ENCODE measurements at places on chromosomes 4 and X. TPM values are rescaled to one million over a fixed set of nuclear protein-coding genes. Genes with fewer than 3 reads are reported as not detected.
A peak's percentile ranks its signal among the peaks of the same experiment; 100 is the strongest.

The CHRDL1 gene
- total RNA-seq = 35.4 TPM

The RBMXL3 gene
- not detected for total RNA-seq

The CDKL2 gene
- total RNA-seq = 2.9 TPM

The SLC9B1 gene
- total RNA-seq = 0.24 TPM

The SPANXD gene
- total RNA-seq = 7.6 TPM

The APLN gene
- 0.98 TPM for total RNA-seq

DNA sequence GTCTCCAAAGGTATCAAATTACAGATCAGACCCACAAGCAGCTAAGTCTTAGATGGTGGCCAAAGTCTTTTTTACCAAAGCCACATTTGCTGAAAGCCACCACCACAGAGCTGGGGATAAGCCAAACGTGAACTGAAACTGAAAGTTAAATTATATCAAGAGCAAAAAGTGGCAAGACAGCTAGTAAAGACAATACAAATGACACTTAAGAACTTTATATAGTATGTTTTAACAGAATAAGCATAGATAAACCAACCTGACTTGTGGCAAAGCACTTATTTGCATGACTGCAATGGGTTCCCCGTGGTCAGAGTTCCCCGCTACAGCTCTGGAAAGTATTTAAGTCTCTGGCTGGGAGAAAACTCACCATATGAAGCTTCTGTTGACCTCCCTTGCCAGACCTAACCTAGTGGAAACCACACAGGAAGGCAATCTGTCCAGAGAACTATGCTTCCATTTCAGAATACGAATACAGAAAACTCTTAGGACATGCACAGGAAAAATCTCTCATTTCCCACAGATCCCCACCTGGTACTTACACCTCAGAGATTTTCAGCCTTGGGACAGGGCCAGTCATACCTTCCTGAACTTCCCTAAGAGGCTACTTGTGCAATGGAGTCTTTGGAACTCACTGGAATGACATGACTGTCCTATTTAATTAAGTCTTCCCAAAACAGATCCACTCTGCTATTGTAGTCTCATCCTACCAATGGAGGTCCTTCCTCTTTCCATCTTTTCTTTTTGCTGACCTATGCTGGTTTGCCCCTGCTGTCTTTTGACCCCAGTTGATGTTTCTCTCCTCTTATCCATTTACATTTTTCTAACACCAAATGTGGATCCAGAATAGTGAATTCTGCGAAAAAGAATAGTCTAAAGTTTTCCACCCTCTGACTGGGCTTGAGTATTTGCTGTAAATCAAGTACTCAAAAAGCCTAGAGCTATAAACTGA is 225.1 kb downstream of the NR3C2 start:
- peak; percentile 30 for DNase-seq

DNA sequence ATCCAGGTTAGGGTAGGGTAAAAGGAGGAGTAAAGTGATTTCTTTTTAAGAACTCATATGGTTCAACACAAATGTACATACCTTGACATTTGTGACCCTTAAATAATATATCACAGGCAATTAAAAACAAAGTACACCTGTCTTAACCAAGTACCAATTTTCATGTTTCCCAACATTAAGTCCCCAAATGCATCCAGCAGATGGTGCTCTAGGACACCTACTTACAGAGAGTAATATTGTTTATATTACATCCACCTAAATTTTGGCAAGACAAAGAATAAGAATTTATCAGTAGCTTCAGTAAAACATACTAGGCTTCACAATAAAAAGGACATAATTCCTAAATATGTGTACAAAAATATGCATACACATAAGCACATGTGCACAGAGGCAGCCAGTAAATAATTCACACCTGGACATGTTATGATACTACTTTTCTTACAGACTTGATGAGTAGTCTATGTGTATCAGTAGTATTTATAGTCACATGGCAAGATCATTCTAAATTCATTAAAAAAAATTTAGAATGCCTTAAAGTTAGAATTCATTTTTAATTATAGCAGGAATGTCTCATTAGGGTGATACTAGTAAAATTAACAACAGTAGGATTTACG is 219.7 kb downstream of the DCLK2 start:
- peak; percentile 36 for DNase-seq

DNA sequence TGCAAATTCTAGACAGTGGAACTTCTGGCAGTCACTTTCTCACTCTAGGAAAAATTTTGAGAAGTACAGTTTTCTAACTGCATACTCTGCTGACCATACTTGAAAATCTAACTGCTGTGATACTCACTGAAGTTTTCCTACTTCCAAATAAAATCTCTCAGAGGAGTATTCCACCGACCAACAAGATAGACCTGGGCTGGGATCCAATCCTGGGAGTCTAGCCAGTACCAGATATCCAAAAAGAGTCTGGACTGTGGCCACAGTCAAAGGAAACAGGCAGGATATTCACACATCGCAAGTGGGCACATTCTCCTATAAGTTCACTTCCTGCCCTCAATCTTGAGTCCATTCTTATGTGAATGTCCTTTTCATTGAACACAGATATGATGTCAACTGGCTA is 1138.7 kb upstream of the PCDH7 start:
- no peak for DNase-seq

DNA sequence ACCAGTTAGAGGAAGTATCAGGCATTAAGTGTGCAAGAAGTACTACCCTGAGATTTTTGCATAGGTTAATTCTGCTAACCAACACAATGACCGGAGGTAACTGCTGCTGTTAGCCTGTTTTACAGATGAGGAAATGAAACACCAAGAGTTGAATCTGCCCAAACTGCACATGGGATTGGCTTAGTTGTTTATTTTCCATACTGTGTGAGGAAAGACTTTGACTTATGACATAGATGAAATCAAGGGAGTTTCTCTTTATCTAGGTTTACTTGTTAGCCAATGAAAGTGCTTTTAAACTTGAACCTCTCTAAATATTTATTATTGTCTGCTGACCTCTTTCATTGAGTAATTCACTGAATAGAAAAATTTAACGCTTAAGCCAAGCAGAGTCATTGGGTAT is 10.3 kb downstream of the GUCY1B1 start:
- no peak for DNase-seq

DNA sequence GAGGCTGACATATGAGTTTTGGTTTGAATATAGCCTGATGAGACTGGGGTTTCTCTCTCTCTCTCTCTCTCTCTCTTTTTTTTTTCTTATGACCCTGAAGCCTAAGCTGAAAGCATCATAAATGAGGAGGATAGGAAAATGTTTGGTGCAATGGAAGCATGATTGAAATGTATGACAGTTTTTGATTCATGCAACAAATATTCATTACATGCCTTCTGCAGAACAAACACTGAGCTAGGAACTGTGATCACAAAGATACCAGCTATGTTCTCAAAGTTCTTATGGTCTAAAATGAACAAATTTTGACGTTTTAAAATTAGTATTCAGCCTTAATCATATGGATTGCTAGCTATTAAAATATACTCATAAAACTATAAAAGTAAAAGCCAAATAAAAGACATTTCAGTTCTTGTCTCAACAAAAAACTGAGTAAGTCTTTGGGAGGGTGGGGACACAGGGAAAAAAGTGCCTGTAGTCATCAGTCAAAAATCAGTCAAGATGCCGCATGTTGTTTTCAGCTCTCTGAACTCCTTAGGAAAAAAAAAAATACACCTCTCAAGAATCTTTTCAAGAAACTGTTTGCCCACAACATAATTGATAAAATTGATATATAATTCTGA is 57.2 kb downstream of the NKX6-1 start:
- DNase-seq = no peak

DNA sequence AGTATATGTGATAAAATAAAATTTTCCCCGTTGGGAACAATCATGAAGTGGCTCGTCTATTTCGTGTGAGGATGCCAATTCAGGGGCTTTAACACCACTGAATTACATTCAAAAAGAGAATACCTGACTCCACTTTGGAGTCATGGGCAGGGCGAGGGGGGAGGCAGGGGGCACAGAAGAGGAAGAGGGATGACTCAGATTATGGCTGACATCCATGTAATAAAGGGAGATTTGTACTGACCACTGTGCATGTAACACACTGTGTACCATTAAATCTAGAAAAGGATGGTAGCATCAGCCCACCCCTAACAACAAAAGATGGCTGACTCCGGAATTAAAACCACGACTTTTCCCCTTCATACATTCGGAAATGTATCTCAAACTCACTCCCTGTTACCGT is 1.3 kb downstream of the SLC9A7 start:
- peak; percentile 40 for DNase-seq

GRCh38 chr4:41538017-41538733 is at the start of gene LIMCH1:
Gene LIMCH1, plus strand, starts transcription at chr4:41538157. Its CDS starts 67,839 bp downstream, at chr4:41605996.
- peak; percentile 37 for DNase-seq

- DNase-seq = peak; percentile 36
These were observed 60.9 kb downstream of the UGT8 start for GRCh38 chr4:114659386-114660008.

Measured in RPMI7951 (cell line).